NCI-H1417 (cell line): ENCODE measurements at places on chromosomes 3 and 15.

DNA sequence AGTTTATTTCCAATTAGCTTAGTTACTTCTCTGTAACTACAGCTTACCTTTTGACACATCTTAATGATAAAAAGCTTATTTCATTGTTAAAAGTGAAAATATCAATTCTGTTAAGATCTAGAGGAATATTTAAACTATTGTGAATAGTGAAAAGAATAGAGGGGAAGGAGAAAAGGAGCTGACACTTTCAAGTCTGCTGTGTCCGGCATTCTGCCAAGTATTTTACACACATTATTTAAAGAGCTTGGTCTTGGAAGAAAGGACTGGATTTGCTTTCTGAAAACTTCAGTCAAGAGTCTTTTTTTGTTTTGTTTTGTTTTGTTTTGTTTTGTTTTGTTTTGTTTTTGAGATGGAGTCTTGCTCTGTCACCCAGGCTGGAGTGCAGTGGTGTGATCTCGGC, 34.8 kb downstream of the CCDC80 start:
- DNase-seq: no peak

DNA sequence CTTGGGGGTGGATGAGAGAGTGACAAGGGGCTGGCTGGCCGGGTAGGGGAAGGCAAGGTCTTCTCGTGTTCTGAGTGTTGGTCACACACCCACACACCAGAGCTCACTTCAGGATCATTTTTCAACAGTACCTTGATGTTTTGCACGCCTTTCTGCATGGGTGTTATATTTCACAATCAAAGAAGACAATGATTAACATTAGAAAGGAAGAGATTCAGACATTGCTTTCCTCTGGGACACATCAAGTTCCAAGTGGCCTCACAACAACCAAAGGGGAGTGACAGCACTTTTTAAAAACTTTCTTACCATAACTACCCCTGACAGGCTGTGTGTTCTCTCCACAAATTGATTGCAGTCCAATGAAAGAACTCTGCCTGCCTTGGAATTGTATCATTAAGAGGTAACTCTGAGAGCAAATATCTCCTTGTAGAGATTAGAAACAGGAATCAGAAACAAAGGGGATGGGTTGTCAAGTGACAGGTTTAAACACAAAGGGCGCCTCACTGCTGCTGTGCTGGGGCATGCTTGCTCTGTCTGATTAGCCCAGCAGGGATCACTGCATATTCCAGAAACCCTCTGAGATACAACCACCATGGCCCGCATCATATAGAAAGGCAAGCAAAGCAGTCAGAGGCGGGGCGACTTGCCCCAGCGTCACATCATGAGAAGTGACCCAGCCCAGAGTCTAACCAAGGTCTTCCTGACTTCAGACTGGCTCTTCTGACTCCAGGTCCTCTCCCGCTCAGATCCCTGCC, 230.8 kb downstream of the FEZF2 start:
- no peak for DNase-seq

DNA sequence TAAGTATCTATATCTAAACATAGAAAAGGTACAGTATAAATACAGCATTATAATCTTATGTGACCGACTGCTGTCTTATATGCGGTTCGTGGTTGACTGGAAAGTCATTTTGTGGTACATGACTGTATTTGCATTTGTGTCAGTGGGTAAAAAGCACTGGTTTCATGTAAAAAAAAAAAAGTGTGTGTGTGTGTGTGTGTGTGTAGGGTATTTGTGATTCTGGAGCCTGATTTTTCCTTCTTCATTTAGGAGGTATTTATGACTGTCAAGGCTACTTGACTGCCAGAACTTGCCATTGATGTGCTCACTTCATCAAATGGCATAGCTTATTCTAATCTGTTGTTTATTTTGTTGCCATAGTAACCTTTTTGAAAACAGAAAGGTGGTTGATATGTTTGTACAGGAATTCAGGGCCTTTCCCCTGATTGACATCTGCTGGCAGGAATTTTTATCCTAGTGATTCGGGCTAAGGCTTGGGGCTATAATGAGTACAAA, 63.2 kb downstream of the AKAP13 start:
- DNase-seq: peak; percentile 92

DNA sequence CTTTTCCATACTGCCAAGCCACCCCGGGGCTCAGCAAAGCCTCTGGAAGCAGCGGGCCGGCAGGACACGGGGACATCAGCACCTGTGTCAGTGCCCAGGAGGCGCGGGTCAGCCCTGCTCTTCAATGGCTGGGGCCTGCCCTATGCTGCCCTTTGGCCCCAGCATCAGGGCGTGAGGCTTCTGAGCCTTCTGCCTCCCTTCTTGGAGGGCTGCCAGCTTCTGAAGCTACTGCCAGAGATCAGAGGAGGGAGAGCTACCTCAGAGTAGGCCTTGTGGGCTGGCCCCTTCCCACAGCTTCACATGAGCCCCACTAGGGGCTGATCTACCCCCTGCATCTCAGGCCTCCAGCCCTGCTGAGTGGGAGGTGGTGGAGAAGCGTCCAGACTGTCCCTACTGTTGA, 13.0 kb upstream of the TMEM115 start:
- peak; percentile 33 for DNase-seq

DNA sequence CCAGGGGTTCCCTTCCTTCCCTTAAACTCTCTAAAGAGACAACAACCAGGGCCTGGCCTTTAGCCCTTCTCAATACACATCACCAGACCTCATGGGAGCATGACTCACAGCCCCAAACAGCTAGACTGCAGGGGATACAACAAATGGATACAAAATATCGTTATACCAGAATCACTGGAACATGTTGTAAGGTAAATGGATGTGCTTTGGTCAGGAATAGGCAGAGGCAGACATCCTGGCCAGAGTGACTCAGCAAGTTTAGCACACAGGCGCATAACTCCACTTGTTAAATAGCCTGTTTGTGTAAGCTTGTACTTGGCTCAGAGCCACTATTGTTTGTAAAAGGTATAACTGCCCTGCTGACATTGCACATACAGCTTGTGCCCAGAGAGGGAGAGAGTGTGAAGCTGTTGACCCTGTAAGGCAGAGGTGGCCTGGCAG, 18.3 kb downstream of the TMED3 start:
- peak; percentile 25 for DNase-seq

GRCh38 chr3:123347691-123348264, 101.1 kb downstream of the ADCY5 start:
- peak; percentile 79 for DNase-seq

DNA sequence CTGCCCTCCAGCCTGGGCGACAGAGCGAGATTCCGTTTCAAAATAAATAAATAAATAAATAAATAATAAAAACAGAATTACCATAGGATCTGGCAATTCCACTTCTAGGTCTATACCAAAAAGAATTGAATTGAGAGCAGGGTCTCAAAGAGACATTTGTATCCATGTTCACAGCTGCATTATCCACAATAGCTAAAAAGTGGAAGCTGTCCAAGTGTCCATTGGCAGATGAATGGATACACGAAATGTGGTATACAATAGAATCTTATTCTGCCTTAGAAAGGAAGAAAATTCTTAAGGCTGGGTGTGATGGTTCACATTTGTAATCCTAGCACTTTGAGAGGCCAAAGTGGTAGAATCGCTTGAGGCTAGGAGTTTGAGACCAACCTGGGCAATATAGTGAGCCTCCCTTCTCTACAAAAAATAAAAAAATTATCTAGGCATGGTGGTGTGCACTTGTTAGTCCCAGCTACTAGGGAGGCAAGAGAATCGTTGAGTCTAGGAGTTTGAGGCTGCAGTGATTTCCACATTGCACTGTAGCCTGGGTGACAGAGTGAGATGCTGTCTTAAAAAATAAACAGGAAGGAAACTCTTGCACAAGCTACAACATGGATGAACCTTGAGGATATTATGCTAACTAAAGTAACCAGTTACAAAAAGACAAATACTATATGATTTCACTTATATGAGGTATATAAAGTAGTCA, 24.2 kb downstream of the PFKFB4 start:
- no peak for DNase-seq

DNA sequence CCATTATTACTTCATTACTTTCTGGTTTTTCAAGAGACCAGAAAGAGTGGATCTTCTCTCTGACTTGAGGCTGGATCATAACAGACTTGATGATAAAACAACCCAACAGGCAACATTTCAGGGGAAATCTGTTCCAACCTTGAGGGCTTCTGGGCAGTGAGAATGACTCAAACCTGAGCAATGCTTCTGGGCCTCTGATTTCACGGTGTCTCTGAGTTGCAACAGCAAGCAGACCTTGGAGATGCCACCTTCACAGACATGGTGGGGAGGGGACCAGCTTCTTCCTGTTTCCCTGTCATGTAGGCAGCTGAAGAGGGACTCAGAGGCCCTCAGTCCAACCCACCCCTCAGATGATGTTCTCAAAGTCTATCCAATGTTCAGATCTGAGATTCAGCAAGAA, 104.0 kb downstream of the ABHD5 start:
- DNase-seq: no peak

- no peak for DNase-seq
Measured at GRCh38 chr3:113193719-113194118, 17.6 kb upstream of the BOC start.

GRCh38 chr15:32036971-32037370, 6.7 kb downstream of the CHRNA7 start:
- DNase-seq: no peak

DNA sequence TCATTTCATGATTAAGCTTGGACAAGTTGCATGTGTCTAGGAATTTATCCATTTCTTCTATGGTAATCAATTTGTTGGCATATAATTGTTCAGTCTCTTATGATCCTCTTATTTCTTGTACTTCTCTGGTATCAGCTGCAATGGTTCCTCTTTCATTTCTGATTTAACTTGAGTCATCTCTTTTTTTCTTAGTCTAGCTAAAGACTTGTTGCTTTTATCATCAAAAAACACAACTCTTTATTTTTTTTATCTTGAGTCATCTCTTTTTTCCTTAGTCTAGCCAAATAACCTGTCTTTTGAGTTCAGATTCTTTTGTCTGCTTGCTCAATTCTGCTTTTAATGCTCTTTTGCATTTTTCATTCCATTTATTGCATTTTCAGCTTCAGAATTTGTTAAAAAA, 37.3 kb downstream of the UBE3A start:
- DNase-seq: no peak

- DNase-seq: no peak
Measured at GRCh38 chr3:142272200-142272891, 47.0 kb upstream of the GK5 start.

DNA sequence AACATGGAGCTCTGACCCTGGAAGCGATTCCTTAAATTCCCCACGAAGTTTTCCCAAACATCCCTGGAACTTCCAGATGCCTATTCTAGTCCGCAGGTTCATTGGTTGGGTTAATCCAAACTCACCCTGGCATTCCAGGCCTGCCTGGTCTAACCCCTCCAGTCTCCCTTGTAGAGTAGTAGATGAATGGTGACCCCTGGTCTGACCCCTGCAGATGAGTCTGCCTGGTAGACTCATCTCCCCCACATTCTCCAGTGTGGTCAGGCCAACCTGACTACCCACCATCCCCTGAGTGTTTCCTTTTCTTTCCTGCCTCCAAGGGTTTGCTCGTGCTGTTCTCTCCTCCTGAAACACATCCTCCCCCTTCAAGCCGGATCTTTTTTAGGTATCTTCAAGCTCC, 10.8 kb upstream of the HRH1 start:
- no peak for DNase-seq

DNA sequence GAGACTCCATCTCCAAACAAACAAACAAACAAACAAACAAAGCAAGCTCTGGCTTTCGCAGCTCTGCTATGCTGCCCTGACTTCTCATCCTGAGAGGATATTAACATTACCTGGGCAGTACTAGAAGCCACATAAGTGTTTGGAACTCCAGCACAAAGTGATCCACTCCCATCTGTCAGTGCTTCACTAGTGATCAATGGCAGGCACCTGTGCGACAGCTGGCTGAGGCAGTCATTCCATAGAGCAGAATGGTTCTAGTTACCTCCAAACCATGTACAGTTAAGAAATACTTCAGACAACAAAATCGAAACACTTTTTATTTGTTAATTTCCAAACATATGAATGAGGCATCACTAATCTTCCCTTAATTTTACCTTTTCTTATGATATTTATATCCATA, 2.8 kb upstream of the MB21D2 start:
- peak; percentile 58 for DNase-seq

DNA sequence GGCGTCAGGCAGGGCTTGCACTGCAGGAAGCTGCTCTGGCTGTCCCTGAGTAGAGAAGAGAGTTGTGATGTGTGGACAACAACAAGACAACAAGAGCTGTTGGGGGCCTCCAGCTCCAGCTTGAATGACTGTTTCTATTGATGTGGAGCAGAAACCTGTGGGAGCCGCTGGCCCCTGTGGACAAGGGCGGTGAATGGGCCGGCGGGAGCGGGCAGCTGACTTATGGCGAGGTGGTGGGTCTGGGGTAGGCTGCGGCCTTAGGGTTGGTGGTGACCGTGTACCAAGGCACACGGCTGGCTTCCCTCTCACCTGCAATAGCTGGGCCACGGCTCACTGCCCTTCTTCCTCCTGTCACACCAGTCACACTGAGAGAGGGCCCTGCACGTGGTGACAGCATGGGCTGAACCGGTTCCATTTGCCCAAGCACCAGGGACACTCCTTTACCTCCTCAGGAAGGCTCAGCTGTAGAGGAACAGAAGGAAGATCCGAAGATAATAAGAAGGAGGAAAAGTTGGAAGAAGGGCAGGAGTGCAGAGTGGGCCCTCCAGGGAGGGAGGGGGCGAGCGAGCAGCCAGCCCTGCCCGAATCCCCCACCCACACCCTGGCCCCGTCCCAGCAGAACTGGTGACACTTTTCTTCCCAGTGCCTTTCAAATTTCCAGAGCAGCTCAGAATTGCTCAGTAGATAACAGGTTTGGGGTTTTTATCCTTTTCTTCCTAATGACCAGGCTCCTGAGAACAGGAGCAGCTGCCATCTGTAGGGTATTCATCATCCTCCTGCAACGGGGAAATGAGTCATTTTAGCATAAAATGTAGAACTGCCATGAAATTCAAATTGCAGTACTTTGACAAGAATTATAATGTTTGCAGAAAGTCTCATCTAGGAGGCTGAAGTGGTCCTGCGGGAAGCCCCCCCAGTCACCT, 136.9 kb downstream of the TJP1 start:
- no peak for DNase-seq

GRCh38 chr3:111738238-111738637, 120.8 kb upstream of the PHLDB2 start:
- no peak for DNase-seq

DNA sequence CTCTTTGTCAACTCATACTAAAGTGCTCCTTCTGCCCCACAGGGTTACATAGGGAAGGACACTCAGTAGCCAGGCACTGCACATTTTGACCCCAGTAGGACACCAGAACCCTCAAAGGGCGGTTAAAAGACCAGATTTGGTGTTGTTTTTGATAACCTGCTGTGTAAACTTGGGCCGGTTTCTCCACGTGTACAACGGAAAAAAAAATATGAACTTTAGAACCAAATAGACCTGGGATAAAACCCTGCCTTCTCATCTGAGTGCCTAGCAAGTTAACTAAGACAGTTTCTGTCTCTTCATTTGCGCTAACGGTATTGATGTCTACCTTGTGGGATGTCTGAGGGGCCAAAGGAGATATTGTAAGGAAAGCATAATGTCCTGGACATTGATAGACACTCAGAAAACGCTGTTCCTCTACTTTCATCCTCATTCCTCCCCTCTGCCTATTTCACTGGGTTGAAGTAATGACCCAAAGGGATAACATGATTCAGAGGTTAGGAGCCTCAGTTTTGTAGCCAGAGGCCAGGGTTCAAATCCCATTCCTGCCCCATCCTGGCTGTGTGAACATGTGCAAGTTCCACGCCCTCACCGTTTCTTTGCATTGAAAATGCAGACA, 155.9 kb upstream of the LPP start:
- DNase-seq: no peak
